ENCODE measurements at places on chromosomes 5 and 9.

GRCh38 chr9:17813798-17814197 lies 234.9 kb downstream of the SH3GL2 start:
- no peak for DNase-seq

- no peak for DNase-seq
Measured at GRCh38 chr9:137447722-137448601, 6.8 kb upstream of the ENTPD8 start.

GRCh38 chr5:6279607-6280006 lies 98.7 kb downstream of the MED10 start:
- DNase-seq, result no peak

- no peak for DNase-seq
Measured at GRCh38 chr5:39080597-39081204, 6.5 kb upstream of the RICTOR start.

DNA sequence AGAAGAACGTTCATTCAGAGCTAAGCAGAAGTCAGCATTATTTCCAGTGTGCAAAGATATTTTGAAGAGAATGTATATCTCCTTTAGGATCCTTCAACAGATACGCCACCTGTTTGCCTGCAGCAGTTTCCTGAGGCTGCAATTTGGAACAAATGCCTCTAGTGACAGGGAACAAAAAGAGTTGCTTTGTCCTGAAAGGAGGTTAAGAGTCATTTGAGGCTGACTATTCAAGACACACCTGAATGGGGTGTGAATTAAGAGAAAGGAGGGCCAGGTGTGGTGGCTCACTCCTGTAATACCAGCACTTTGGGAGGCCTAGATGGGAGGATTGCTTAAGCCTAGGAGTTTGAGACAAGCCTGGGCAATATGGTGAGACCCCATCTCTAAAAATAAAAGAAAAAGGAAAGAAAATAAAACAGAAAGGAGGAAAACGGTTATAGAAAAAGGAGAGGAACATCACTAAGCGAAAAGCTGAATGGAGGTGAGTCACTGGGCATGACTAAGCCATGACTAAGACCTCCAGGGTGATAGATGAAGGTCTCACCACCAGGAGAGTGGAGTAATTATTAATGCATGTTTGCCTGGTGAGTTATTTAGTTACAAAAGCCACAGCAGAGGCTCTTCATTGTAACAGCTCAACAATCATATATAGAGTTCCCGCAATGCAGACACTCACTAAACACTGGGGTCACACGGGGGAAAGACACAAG lies 255.2 kb upstream of the TNC start:
- no peak for DNase-seq

DNA sequence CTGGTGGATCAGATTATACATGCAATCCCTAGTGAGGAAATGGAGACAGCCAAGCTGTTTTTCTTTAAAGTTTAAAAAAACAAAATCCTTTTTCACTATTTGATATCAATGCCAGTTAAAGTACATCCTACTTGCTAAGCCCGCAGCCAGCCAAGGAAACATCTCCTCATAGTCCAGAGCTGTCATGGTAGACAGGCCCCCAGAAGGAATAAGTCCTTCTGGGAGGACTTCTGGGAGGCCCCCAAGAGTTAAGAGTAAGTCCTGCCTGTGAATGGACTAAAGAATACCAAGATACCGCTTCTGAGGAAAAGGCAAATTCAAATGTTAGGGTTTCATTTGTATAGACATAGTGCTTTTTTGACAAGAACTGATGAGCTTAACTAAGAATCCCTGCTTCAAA lies 38.3 kb downstream of the MOCS2 start:
- no peak for DNase-seq

- no peak for DNase-seq
Measured at GRCh38 chr9:21579247-21579671, 97.1 kb upstream of the IFNE start.

GRCh38 chr9:116641292-116642059 lies 45.6 kb upstream of the TRIM32 start:
- DNase-seq, result no peak

GRCh38 chr5:81965524-81965923 lies 6.3 kb upstream of the ATG10 start:
- no peak for DNase-seq

DNA sequence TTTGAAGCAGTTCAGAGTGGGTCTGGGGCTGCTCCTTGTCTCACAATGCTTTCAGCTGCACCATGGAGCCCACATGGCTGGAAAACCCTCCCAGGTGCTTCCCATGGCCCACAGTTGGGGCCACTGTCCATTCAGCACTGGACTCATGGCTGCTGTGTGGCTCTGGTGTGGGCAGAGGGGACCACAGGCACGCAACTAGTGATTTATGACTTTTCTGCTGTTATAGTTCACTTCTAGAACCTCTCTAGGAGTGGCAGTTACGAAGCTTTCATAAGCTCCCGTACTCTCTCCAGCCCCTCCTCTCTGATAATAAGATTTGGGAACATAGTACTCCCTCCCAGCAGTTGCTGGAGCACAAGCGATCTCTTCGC lies 29.0 kb downstream of the GLRA1 start:
- no peak for DNase-seq

DNA sequence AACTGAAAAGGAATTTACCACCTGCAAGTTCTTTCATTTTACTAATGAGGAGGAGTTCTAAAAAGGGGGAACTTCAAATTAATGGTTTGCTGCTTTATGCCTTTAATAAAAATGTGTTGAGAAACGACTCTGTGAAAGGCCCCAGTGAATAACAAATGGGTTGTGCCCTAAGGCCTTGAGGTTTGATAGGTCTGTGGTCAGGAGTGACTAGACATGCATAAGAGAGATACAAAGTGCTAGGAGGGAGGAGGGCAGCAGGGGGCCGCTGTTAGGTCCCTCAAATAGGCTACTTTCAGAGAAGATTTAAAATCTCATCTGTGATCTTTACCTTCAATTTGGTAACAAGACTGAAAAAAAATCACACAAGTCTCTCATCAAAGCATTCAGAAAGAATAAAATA lies 58.3 kb downstream of the FAM81B start:
- no peak for DNase-seq

DNA sequence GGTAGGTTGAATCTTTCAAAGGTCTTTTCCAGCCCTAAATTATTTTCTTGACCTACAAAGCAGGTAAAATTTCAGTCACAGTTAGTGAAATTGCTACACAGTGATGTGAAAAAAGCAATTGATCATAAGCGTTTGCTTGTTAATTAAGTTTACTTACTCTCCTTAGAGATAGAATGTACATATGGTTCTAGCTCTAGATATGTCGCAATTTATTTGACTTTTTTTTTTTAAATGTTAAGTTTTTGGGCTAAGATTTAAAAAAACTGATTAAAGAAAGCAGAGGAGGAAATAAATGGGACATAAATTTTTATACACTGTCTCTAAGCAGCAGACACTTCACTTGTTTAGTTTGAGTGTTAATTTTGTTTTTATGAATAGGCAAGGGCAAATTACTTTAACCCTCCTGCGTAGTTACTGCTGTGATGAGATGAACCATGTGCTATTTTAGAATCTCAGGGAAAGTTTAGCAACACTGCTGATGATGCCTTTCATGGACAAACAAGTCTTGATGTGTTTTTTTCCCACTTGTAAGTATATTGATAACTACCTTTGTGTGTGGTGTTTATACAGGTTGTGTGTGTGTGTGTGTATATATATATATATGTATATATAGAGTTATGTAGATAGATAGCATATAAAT lies 38.3 kb upstream of the FAM120AOS start:
- DNase-seq, result no peak

- no peak for DNase-seq
Measured at GRCh38 chr5:141913560-141914198, 10.0 kb upstream of the DELE1 start.

- DNase-seq, result no peak
Measured at GRCh38 chr9:136326761-136327303, 507 bp upstream of the GPSM1 start.

DNA sequence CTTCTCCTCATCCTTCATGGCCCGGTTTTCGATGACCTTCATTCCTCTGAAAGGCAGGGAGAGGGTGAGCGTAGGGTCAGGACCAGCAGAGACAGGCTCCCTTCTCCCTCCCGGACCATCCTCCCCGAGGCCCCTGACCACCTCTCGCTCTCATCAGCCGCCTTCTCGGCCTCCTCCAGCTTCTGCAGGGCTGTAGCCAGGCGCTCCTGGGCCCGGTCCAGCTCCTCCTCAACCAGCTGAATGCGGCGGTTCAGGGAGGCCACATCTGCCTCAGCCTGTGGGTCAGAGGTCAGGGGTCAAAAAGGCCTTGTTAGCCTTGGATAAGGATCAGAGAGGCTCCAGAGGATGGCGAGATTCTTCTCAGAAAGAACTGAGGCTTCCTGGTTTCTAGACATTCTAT lies 4.2 kb downstream of the TPM2 start:
- DNase-seq, result no peak

- DNase-seq, result no peak
Measured at GRCh38 chr5:146528236-146528635, 12.2 kb upstream of the GPR151 start.

DNA sequence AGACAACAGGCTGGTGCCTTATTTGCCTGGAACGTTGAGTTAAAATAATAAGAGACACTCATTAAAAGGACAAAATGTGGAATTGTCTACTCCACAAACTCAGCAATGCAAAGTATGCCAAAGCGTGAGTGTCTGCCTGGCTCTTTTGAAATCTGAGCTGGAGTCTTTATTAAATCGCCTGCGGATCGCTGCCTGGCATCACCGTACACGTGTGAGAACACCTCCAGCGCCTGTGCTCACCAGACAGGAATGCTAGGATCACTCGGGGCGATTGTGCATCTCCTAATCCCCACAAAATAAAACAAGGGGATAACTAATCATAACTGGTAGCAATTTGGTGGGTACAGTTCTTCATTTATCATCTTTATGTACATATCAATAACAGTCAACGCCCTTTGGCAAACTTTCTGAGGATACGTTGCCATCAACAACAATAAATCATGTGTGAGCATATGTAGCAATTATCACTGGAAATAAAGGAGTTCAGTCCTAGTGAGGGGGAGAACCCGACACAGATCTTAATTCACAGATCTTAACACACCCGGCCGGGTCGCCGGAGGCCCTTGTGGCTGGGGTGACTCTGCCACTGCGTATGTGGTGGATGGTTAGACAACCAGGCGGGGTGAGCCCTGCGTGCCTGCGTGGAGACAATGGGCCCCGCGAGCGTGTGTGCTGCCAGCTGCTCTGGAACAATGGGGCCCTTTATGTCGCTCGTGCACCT lies 284.9 kb upstream of the IRX1 start:
- DNase-seq, result no peak

DNA sequence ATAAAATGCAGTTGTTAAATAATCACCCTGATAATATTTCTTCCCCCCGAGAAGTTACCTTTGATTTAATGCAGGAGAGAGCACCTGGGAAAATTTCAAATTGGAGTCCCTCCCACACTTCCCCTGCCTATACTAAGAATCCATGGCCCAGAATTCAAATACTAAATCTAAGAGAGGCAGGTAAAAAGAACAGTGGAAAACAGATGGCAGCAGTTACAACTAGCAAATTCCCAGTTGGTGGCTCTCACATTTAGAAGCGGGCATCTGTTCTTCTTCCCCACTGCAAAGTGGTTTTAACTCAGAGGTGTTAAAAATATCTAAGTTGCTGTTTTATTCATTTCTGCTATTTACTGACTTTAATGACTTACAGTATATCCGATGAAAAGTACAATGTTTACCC lies 210.4 kb upstream of the ELAVL2 start:
- no peak for DNase-seq

GRCh38 chr9:26457151-26457550 lies 435.5 kb downstream of the CAAP1 start:
- DNase-seq, result no peak

GRCh38 chr9:108099854-108100253 lies 610.3 kb upstream of the KLF4 start:
- DNase-seq, result no peak
